ENCODE measurements at places on chromosomes 3 and 15.

DNA sequence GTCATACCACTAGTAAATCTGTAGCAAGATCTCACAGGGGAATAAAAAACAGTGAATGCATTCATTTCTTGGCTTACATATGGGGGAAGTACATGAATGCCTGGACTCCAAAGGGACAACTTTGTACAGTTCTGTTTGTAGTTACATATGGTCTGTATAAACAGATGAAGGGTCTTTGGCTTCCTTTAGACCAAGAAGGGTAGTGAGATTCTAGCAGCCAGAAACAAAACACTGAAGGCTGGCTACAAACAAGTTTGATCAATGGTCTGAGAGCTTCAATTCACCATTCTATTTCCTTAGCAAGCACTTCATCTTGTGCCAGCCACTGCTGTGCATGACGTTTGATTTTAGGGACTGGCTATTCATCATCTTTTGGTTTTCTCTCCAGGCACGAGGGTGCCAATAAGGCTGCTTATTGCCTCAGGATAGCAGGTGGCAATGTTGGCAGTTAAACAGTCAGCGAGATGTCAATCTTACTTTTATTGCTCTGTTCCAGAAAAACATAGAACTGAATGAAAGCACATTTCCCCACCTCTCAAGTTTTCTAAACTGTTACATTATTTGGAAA, 313.7 kb upstream of the COL8A1 start:
- DNase-seq: no peak

GRCh38 chr15:74390647-74391288, 23.3 kb upstream of the CYP11A1 start:
- no peak for DNase-seq

DNA sequence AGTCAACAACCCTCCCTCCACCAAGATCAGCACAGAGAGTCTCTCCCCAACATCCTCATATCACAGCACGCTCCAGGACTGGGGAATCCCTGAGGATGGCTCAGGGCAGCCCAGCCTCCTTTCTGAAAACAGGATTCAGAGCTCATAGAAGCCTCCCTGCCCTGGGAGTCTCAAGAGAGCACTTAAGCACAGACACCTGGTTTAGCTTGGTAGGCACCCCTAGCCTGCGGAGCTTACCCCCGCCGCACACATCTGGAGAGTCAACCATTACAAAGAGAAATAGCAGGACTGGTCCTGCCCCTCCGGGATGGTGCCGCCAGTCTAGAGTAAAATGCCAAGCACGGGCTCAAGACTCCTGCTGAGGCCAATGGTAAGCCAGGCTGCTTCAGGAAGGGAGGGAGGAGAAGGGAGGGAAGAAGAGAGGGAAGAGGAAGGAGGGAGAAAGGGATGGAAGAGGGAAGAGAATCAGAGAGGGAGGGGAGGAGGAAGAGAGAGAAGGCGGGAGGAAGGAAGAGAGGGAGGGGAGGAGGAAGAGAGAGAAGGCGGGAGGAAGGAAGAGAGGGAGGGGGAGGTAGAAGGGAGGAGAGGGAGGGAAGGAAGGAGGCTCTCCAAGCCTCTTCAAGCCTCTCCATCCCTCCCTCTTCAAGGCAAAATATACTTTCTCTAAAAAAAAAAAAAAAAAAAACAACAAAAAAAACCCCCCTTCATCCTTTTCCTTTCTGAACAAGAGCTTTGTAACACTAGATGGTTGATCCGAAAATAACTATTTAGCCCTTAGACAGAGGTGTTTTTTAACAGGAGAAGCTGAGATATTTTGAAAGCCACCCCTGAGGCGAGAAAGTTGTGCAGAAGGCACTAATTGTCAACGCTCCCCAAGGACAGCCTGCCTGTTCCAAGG, 278.6 kb upstream of the TLE3 start:
- DNase-seq: no peak

GRCh38 chr15:95494971-95495541, 835.4 kb upstream of the NR2F2 start:
- DNase-seq: no peak

DNA sequence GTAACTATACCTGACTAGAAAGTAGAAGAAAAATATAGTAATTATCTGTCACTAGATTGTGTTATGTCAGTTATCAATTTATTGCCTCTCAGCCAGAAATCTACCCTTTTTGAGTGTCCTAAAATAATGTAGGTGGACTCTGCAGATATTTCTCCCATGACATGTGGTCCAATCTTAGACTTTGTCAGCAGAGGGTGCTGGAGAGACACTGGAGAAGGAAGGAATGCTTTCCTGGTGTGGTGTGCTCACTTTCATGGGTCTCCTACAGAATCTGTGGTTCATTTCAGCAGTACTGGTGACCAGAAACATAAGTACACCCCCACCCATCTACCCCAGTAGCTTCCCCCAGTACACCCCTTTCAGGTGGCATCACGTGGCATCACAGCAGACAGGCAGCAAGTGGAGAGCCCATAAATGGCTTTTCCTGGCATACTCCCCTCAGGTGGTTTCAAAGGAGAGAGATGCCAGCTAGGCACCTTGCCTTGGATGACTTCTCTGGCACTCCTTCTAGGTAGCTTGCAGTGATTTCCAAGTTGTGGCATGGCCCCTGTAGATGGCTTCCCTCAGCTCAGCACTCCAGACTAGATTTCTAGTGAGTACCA, 114.7 kb downstream of the GADL1 start:
- no peak for DNase-seq

DNA sequence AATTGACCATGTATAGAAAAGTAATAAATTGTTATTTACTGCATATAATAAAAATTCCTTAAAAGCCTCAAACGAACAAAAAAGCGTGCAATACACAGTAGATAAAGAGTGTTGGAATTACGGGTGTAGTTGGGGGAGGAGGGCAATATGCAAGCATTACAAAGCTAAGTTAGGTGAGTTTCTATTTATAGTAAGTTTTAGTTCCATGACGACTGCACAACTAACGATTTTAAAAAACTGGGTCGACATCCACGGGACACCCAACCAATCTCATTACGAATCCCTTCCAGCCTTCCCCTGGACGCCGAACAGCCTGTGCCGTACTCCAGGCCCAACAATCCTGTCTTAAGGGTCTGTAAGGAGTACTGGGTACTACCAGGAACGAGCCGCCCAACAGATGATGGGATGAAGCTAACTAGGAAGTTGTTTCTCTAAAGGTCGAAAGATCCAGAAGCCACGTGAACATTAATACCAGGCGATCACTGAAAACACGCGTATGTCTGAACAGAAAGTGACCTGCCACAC, 677 bp downstream of the POLQ start:
- no peak for DNase-seq

GRCh38 chr3:129824926-129825541, 68.5 kb downstream of the TMCC1 start:
- DNase-seq: peak; percentile 11

- peak; percentile 59 for DNase-seq
These were observed 64.2 kb upstream of the MYZAP start for GRCh38 chr15:57527382-57528091.

DNA sequence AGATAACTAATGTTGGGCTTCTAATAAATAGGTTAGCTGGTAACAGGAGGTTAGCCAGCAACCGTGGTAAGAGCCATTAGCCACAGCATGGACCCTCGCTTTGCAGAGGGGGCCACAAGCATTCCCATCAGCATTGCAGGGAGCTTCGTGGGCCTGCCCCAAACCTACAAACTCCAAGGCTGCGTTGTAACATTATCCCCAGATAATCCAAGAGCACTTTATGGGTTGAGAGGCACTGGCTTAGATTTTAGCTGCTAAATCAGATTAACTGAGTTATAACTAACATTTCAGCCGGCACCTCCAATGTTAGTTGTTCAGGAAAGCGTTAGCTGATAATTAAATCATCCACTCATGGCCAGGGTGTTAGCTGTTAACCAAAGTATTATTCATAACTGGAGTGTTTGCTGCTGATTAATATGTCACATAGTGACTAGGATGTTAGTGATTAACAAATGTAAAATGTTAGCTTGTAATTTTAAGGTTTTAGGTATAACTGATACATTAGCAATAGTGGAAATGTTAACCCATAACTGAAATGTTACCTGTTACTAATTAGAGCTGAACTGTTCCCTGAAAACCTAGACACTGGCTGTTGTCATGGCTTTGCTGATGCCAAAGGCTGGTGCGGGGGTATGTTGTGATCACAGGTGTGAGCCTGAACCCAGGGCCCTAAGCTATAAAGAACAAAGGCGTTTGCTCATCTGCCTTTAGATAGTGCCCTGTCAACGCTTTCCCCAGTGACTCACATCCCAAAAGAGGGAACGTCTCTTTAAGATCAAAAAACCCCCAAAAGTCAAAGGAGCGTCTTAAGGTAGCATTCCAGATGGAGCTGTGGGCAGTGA, 56.2 kb downstream of the SLC6A6 start:
- no peak for DNase-seq

DNA sequence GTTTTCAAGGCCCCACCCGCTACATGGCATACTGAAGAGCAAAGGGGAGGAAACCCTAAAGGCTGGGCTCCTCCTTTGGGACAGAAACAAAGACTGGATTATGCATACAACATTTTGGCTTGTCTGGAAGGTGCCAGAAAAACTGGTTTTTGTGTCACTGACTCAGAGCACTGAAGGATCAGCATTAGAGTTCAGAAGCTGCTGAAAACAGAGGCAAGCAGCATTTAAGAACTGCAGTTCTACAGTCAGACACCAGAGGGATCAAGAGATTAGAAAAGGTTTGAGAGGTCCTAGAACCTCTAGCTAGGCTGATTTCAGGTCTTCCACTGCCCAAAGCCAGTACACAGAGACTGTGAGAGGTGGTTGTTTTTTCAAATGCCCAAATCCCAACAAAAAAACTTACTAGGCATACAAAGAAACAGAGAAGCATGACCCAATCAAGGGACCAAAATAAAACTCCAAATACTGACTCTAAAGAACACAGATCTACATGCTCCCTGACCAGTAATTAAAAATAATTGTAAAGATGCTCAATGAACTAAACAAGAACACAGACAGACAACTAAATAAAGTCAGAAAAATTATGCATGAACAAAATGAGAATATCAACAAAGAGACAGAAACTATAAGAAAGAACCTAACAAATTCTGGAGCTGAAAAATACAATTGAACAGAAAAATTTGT, 91.2 kb downstream of the SENP2 start:
- no peak for DNase-seq

GRCh38 chr3:194702545-194702944, 16.9 kb downstream of the FAM43A start:
- no peak for DNase-seq

GRCh38 chr15:76333309-76333708, 3.3 kb upstream of the ISL2 start:
- DNase-seq: no peak

DNA sequence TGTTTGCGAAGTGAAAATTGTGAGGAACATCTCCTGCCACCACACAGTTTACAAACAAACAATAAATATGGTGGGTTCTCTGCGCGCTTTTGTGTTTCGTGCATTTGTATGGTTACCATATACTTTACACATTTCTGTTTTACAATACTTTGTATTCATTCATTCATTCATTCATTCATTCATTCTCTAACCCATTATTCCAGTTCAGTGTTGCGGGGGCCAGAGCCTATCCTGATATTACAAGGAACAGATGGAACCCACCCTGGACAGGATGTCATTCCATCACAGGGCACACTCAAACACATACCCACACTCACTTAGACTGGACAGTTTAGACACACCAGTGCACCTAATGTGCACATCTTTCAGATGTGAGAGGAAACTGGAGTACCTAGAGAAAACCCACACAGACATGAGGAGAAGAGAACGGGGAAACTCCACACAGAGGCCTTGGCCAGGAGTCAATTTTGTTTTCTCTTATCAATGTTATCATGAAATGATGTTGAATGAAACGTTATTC, 160.5 kb downstream of the FNDC3B start:
- no peak for DNase-seq

- no peak for DNase-seq
These were observed 34.8 kb downstream of the MITF start for GRCh38 chr3:69774029-69774428.
